Stimulated activated CD8-positive, alpha-beta memory T cell treated with anti-CD3 and anti-CD28 coated beads, Interleukin-4, amount 100 ng/mL, for 1 hour (primary cell): ENCODE measurements at places on chromosomes 2 and 18.

DNA sequence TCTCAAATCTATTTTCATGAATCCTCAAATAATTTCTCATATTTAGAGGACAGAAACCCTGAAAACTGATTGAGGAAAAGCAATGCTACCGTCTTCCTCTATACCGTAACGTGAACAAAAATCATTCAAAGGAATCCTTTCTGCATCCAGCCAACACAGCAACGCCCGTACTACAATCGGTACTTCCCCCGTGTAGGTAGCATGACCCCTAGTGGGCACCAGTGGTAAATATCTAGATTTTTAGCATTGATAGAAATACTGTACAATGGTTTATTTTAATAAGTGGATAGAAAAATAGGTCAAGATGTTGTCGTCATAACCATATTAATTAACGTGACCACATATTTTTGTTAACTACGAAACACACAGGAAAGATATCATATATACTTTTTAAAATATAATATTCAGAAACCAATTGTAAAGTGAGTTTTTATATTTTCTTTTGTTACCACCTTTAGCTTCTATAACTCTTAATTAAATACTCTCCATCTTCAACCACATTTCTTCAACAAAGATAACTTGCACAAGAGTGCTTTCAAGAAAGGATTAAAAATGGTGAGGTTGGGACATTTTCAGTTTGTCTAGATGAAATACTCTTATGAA lies 194.1 kb downstream of the SS18 start:
- DNase-seq: no peak

- no peak for DNase-seq
Measured at GRCh38 chr2:217160103-217160743, 300.4 kb upstream of the TNP1 start.

- no peak for DNase-seq
Measured at GRCh38 chr2:101546376-101547058, 71.6 kb upstream of the RFX8 start.

DNA sequence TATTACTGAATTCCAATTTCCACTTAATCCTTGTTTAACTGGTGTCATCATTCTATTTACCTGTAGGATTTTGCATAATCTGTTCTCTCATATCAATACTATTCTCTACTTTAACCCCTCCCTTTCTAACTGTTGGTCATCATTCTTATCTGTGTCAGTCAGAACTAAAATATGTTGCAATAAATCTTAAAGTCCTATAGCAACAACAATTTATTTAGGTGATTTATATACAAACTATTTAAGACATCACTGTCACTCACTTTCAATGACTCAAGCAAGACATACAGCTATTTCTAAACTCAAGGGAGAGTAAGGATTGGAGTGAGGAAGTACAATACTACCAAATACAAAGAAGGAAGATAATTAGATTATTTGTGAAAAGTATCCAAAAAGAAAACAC lies 740.4 kb downstream of the DSC3 start:
- no peak for DNase-seq

DNA sequence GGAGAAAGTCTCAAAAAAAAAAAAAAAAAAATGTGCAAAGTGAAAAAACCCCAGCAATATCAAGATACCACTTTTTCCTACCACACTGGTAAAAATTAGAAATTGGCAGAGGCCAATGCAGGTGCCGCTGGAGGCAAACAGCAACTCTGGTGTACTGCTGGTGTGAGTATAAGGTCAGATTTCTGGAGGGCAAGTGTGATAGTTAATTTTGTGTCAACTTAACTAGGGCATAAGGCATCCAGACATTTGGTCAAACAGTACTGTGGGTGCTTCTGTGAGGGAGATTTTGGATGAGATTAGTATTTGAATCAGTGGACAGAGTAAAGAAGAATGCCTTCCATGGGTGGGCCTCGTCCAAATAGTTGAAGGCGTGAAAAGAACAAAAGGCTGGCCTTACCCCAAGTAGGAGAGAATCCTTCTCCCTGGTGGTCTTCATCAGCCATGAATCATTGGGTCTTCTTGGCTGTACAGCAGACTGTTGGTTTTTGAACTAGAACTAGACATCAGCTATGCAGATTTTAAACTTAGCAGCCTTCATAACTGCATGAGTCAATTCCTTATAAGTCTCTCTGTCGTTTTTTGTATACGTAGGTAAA lies 52.8 kb upstream of the FHL2 start:
- DNase-seq: no peak

- no peak for DNase-seq
Measured at GRCh38 chr2:128291161-128291843, 27.4 kb downstream of the HS6ST1 start.
